ENCODE measurements at places on chromosomes 6 and 20.

GRCh38 chr20:13428684-13429083 lies 207.6 kb downstream of the ISM1 start:
- DNase-seq: no peak

- DNase-seq: no peak
Measured at GRCh38 chr20:58287638-58288037, 21.9 kb upstream of the RAB22A start.

GRCh38 chr6:80321011-80321410 lies 214.5 kb downstream of the BCKDHB start:
- no peak for DNase-seq

- no peak for DNase-seq
Measured at GRCh38 chr6:32047539-32047854, 9.3 kb downstream of the CYP21A2 start.

DNA sequence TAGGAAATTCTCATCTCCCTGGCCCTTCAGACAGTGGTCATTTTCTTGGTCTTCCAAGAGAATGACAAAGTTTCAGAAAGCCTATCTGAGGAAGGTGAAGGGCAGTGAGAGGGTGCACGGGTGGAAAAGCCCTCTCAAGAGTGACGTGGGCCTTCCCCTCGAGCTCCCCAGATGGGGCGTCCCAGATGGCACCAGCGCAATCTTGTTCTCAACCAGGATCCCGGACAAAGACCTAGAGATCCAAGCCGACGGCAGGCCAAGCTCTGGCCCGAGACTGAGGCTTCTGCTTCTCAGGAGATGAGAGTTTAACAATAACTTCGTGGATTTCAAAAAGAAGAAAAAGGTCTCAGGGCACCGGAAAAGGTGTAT lies 797 bp upstream of the ZNF133 start:
- DNase-seq: no peak

DNA sequence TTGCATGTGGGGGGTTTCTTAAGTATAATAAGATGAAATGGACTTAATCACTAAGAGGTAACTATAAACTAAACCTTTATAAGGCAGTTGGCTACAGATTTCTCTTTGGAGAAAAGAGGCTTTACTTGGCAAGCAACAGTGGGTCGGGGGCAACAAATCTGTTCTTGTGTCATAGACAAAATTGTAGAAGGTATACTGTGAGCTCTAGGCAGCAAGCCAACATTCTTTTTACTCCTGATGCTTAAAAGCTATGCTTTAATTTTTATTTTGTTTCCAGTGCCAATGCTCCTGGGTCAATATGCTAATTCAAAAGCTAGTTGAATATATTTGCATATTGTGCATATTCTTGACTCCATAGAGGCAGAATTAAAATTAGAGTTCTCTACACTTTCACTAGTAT lies 495.4 kb downstream of the BTBD3 start:
- DNase-seq: no peak

GRCh38 chr6:83867527-83868161 lies 8.2 kb downstream of the CYB5R4 start:
- no peak for DNase-seq

Measured in pancreas (tissue), 10 donors.